Activated naive CD4-positive, alpha-beta T cell (primary cell): ENCODE measurements at places on chromosomes 5 and 9.

GRCh38 chr5:66642538-66642937 lies 46.3 kb downstream of the MAST4 start:
- DNase-seq: no peak

GRCh38 chr5:53403758-53404157 lies 76.7 kb upstream of the FST start:
- no peak for DNase-seq

DNA sequence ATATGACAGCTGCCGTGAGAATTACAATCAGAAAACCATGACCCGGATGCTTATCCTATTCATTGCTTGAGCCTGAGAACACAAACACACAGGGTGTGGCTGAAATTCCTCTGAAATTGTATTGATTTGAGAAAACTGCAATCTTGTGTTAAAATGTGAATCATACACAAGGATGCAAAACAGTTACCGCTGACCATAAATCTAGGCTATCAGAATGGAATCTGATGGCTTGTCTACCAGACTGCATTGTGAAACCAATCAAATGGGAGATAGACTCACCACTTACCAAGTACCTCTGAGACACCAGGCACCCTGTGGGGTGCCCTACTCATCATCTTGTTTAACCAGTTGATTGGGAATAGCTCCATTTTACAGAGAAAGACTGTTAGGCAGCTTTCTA lies 188.7 kb upstream of the MSX2 start:
- no peak for DNase-seq

- DNase-seq: no peak
Measured at GRCh38 chr5:135120951-135121350, 86.9 kb upstream of the PITX1 start.

DNA sequence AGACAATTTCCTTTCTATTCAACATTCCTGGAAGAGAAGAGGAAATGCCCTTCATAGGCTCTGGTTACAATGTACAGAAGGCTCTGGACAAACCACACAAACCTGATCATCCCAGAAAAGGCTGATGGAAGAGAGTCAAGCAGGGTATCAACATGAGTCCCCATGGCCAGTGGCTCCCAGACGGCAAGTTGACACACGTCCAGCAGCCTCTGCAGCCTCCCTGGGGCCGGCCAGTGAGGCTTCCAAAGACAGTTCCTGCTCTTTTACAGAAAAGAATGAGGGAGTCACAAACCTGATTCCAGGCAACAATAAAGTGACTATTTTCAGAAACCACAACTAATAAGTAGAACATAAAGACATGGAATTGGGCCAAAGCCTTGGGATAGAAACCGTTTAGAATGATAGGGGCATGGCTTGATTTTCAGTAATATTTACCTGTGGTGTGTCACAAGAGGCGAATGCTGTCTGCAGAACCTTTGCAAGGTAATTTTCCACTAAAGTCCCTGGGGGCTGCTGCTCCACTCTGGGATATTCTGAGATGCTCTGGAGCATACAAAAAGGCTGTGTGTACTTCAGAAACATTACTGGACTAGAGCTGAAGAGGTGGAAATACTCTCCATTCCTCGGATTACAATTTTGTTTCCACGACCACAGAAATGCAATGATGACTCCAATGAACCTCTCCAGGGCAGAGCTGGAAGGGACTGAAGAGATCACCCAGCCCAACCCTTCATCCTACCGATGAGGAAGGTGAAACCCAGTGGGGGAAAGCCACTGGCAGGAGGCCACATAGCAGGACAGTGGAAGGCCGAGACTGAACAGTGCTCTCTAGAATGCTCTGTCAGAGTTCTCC lies 10.4 kb downstream of the MED27 start:
- DNase-seq: no peak

DNA sequence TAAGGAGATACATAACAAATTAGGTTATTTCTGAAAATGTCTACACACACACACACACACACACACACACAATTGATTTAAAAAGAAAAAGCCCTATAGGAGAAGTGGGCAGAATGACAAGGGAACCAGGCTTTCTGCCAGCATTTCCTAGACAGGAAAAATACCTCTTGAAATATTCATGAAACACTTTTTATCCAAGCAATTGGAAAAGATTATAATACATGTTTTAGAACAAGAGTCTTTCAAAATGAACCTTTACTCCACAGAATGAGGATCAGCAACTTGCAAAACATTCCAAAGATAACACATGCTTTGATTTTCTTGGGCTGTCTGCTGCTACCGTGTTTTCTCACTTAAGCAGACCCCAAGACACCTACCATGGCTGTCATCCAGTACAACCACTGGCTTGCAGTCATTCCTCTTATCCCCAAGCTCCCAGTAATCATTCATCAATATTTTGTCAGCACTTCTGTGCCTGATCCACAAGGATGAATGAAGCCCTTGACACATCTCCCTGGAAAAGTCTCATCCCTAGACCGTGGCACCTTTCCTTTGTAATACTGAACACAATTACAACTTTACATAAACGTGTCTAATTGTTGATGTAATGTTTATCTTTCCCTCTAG lies 717.1 kb upstream of the ZNF608 start:
- no peak for DNase-seq

GRCh38 chr5:180825768-180826525 lies 23.3 kb upstream of the MGAT1 start:
- no peak for DNase-seq

GRCh38 chr9:14846871-14847311 lies 63.3 kb downstream of the FREM1 start:
- peak; percentile 38 for DNase-seq

DNA sequence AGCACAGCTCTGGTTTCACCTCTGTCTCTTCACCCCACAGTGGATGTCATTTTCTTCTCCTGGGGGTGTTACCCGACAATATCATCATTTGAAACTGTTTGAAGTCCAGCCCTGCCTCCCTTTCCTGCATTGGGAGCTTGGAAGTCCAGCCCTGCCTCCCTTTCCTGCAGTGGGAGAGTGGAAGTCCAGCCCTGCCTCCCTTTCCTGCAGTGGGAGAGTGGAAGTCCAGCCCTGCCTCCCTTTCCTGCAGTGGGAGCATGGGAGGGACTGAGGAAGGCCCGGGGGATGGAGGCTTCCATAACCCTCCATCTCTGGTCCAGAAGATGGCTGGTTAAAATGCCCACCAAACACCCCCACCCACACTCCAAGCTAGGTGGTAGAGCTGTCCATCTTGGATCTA lies 59.8 kb downstream of the SYK start:
- no peak for DNase-seq

- DNase-seq: no peak
Measured at GRCh38 chr5:139668064-139668880, 20.1 kb downstream of the CXXC5 start.

- DNase-seq: no peak
Measured at GRCh38 chr5:169421677-169422076, 120.7 kb upstream of the SLIT3 start.

GRCh38 chr9:131478421-131478868 lies 24.3 kb upstream of the POMT1 start:
- DNase-seq: peak; percentile 57

DNA sequence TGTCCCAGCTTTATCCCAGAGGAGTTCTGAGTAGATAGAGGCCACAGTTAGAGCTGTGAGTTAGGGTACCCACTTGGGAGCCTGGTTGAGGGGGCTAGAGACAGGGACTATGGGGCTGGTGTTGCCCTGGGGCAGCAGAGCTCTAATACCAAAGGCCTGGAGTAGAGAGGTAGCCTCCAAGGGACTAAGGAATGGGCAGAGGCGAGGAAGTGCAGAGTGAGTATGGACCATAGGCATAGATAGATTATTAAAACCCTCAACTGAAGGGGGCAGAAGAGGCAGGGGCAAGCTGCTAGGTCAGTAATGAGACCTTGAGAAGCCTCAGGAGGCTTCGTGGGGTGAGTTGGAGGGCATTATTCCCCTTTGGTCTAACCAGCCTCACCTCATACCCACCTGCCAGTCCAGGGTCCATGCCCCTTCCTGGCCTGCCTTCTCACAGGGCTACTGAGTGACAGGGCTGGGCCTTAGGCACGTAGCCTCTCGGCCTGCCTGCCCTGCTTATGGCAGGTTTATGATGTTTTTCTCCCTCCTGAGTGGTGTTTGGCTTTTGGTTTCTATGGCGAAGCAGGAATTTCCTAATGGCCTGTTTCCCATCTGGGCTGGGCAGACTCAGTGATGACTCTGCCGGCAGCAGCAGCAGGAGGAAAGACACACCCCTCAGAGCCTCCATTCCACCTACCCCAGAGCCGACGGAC lies 8.0 kb downstream of the PDLIM4 start:
- DNase-seq: no peak

DNA sequence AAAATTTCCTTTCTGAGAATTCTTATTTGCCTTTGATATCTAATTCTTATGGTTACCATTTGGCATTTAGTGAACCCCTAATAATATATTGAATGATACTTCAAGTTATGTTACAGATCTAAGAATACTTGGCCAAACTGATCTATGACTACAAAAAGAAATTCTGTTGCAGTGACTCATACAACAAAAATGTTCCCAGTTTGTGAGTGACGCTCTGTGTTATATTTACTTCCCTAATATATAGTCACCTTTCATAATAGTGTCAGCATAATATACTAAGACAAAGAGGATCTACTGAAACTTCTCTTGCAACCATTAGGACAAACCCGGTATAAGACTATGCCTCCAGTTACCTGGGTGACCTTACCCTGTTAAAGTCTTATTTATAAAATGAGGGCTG lies 216.9 kb upstream of the TLX3 start:
- no peak for DNase-seq

DNA sequence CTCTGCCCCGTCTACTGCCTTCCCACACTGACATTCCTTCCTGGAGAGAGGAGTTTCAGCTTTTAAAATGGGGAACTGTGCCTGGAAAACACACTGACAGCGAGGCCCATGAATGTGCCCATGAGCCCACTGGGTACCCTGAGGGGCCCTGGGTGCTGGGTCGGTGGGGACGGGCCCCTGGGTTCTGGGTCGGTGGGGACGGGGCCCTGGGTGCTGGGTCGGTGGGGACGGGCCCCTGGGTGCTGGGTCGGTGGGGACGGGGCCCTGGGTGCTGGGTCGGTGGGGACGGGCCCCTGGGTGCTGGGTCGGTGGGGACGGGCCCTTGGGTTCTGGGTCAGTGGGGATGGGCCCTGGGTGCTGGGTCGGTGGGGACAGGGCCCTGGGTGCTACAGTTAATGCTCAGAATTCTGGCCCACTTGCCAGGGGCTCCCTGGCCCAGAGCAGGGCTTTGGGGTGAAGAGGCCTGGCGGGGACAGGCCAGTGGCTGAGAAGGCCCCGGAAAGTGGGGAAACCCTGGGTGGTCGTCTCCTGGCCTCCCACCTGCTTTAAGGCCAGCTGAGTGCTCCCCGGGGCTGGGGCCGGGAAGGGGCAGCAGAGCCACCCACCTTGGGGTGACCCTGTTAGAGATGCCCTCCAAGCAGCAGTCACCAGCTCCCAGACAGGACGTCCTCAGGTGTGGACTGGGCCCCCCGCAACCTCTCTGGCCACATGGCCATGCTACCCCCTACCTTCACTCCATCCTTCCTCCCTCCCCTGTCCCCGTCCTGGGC lies 2.5 kb downstream of the GPSM1 start:
- no peak for DNase-seq

DNA sequence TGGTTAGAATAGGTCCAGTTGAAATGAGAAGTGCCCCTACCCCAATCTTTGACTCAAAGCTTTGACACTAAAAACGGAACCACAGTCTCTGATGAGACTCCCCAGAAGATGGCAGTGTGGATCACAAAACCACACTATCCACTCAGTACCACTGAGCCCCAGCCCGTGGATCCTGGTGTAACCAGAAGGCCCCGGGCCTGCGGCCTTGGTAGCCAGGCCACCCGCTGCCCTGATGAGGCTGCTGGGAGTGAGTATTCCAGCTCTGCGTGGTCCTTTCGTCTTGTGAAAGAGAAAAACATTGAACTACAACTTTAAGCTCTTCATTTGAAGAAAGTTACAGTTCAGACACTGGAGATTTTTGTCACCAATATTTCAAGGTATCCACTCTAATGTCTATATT lies 42.2 kb upstream of the FBP1 start:
- DNase-seq: peak; percentile 33

- no peak for DNase-seq
Measured at GRCh38 chr5:149487672-149488071, 63.6 kb downstream of the CSNK1A1 start.

DNA sequence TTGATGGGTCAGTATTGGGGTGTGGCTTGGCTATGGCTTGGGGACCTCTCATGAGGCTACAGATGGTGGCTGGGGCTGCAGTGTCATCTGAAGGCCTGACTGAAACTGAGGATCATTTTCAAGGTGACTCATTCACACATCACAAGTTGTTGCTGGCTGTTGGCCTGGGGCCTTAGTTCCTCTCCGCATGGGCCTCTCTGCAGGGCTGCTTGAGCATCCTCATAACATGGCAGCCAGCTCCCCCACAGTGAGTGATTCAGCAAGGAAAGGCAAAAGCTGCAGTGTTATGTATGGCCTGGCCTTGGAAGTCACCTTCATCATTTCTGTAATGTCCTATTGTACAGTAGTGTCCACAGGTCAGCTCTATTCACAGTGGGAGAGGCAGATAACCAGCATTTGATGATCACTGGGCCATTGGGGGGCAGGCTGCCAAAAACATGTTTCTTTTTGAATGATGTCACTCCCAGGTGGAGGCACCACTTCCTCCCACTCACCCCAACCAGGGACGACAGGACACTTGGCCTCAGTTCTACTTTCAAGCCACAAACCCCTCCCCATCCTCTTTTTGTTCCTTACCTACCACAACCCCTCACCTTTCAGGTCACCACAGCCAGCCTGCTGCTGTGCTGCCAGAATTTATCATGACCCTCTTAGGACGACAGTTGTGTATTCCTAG lies 14.4 kb downstream of the FGD3 start:
- DNase-seq: no peak

GRCh38 chr9:13716601-13717321 lies 437.3 kb upstream of the MPDZ start:
- DNase-seq: no peak

DNA sequence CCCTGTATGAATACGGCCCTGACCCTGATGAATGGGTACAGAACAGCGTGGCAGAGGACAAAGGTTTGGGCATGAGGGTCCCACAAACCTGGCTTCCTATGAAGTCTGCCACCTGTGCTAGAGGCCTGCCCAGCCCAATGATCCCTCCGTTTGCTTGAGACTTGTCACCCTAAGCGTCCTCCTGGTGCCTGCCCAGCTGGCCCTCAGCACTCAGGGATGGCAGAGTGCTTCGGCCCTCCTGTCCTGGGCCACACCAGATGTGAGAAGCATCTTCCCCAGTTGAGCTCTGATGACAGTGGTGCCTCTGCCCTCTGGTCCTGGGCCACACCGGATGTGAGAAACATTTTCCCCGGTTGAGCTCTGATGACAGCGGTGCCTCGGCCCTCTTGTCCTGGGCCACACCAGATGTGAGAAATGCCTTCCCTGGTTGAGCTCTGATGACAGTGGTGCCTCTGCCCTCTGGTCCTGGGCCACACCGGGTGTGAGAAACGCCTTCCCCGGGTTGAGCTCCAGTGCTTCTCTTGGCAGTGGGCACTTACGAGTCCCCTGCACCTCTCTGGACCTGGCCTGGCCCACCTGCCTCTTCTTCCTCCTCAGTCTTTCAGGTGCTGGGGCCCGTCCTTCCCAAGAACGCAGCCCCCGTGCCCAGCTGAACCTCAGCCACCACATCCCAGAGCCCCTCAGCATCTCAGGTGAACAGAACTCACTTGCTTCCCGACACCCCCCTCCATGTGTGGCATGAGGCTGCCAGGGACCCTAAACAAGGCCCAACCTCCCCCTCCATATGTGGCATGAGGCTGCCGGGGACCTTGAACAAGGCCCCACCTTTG lies 253.1 kb upstream of the IRX1 start:
- no peak for DNase-seq
